Hematopoietic multipotent progenitor cell (in vitro differentiated cells): ENCODE measurements at places on chromosomes 5 and 9. TPM values are rescaled to one million over a fixed set of nuclear protein-coding genes. Genes with fewer than 3 reads are reported as not detected.

GRCh38 chr5:37703841-37704241 is 136.0 kb downstream of the GDNF start:
- no peak for DNase-seq

- DNase-seq = no peak
Measured at GRCh38 chr5:137231540-137231939, 267.6 kb downstream of the SPOCK1 start.

Gene ACOT12
- under 0.01 TPM for total RNA-seq

- peak; percentile 14 for DNase-seq
Measured at GRCh38 chr5:147234825-147235635, at the start of gene STK32A. TSS of gene STK32A (plus strand) at chr5:147235026. CDS start at chr5:147239635, 4,609 bp downstream.

- no peak for DNase-seq
Measured at GRCh38 chr5:35902046-35902672, 36.3 kb downstream of the CAPSL start.

DNA sequence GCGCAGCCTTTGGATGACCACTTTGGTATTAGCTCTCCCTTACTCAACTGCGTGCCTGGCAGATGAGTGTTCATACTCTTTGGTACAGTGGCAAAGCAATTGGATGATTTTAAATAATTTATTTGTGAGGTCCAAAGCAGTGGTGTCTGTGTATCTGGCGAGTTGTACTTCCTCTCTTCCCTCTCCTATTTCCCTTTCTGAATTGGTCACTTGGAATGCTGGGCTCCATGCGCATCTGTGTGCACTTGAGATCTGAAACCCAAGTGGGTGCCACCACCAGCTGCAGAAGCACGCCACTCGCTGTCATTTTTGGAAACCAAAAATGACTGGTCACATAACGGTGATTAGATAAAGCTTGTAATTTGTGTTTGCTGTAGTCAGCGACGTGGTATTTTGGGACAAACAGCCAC is 386.0 kb upstream of the KLF4 start:
- no peak for DNase-seq

Gene CCDC183
- total RNA-seq = 1.6 TPM

GRCh38 chr9:136050266-136050700 is 44.8 kb downstream of the NACC2 start:
- no peak for DNase-seq

Gene POLK
- 11.0 TPM for total RNA-seq

DNA sequence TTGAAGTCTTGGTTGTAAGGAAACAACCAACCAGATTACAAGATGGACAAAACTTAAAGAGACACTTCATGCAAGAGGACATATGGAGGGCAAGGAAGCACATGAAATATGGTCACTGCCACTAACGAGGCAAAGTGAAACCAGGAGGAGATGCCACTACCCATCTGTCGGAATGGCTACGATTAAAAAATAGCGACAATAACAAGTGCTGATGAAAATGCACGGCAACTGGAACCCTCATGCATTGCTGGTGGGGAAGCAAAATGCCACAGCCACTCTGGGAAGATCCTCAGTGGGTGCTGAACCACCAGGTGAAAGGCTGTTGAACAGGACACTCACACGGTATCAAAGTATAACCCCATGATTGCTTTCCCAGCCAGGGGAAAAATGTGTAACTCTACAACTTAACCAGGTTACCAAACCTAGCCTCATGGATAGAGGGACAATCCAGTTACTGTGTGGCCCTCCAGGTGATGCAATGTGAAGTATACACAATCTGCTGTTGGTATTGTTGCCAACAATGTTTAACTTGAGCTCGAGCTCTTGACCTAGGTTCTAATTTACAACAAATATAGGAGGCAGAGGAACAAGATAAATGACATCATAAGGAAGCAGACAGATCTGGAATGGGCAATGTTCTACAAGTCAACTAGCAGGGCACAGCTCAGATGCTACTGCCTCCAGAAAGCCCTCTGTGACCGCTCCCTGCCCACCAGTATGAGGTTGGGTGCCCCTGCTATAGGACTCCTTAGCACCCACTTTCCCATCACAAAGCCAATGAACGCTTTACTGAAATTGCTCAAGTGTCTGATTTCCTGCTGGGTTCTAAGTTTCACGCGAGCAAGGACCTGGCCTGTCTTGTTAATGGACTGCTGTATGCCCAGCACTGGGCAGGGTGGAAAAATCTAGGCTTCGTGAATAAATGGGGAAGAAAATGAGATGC is 25.8 kb downstream of the SH3PXD2B start:
- DNase-seq = no peak

DNA sequence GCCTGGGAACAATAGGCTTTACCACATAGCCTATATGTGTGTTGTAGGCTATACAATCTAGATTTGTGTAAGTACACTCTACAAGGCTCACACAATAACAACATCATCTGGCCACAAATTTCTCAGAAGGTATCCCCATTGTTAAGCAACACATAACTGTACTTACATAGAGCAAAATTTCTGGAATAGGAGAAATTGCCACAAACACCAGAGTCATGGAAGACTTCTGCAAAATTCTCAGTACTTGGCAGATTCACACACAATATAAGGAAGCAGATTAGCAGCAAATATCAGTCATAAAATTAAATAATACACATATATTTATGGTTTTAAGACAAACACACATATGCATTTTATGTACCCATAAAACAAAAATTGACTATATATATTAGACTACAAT is 16.4 kb downstream of the GNAQ start:
- no peak for DNase-seq

DNA sequence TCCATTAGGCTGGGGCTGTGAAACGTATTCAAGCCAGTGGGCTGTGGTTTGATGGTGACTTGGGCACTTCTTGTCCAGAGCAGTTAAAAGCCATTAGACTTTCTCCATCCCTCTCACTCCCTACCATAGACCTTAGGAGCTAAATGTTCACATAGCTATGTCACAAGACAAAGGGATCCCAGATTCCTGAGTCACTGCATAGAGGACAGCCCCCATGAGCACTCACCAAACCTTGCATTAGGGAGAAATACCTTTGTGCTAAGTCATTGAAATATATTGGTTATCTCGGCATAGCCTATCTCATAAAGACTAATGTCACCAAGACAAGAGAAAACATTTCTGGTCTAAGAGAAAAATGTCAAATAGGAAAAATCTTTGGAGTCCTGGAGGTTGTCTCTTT is 104.3 kb downstream of the TRPM6 start:
- DNase-seq = no peak

Gene SLC6A7
- under 0.01 TPM for total RNA-seq

- DNase-seq = no peak
Measured at GRCh38 chr5:148792744-148793143, 33.7 kb upstream of the ADRB2 start.

Gene IDNK
- 6.5 TPM for total RNA-seq

Gene GLIPR2
- total RNA-seq = 38.2 TPM

DNA sequence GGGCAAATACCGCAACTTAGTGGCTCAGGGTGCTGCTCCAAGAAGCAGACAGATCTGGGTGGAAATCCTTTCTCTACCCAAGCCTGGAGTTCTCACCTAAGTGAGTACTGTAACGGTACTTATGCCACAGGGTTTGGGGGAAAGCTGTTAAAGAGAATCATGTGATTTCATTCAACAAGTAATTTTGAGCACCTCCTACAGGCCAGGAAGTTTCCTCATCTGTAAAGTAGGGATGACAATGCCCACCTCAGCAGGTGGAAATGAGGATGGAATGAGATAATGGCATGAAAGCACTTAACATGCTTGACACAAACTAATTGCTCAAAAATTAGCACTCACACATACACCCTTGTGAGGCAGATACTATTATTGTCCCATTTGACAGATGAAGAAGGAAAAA is 114.1 kb downstream of the JAKMIP2 start:
- DNase-seq = no peak

GRCh38 chr5:83924171-83924570 is 203.5 kb upstream of the HAPLN1 start:
- no peak for DNase-seq

DNA sequence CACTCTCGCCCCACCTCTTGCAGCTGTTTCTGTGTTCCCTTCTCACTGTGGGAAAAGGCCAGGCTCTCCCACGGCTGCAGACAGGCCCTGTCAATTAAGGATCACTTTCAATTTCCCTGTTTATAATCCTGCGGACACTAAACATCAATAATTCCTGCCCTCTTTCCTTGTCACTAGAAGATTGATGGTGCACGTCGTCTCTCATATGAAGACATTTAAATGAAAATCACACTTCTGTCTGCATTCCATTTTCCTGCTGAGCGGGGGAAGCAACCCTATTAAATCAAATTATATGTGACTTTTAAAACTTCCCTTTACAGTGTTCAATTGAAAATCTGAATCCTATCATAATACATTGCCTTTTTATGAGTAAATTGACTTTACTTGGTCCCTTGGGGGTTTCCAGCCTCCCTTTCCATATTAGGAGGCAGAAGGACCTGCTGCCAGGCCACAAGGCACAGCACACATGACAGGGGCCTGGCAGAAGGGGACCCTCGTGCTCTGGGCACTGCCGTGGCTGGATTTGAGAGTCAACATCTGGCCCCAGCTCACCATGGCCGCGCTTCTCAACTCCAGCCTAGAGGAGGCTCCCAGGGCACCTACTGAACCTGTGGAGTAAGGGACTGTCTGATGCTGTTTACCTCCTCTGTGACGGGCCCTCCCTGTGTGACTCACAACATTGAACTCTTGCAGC is 311.0 kb upstream of the IRX4 start:
- DNase-seq = no peak

- no peak for DNase-seq
Measured at GRCh38 chr9:104658496-104659195, 35.7 kb upstream of the OR13D1 start.

DNA sequence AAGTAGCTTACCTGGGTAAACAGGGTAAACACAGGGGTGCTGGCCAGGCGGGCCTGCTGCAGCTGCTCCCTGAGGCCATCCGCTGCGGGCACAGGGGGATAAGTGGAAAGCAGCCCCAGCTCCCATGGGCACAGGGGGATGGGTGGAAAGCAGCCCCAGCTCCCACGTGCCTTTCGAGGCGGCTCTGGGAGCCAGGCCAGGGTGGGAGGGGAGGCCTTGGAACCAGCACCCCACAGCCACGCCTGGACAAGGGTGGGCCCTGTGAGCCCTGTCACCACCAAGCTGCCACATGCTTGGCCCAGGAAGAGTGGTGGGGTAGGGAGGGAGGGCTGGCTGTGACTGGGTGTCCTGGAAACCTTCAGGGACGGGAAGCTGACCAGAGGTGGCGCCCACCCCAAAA is 7.8 kb upstream of the CARD9 start:
- DNase-seq = no peak

DNA sequence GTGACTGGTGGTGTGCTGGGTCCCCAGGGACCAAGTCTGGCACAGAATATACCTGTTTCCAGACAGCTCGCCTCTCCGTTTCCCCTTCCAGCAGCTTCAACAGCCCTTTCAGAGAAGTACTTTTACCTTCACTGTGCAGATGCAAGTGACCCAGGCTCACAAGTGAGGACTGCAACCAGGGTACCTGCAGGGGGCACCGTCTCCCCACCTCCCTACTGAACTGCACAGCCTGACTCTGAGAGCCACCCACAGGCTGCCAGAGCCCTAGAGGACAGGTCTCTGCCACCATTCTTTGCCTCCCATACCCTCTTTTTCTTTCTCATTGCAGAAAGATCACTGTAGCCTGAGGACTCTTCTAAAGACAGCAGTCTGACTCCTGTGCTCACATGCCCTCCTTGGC is 15.4 kb downstream of the IL9 start:
- DNase-seq = peak; percentile 24

GRCh38 chr9:117018966-117019617 is 332.0 kb downstream of the TRIM32 start:
- no peak for DNase-seq

DNA sequence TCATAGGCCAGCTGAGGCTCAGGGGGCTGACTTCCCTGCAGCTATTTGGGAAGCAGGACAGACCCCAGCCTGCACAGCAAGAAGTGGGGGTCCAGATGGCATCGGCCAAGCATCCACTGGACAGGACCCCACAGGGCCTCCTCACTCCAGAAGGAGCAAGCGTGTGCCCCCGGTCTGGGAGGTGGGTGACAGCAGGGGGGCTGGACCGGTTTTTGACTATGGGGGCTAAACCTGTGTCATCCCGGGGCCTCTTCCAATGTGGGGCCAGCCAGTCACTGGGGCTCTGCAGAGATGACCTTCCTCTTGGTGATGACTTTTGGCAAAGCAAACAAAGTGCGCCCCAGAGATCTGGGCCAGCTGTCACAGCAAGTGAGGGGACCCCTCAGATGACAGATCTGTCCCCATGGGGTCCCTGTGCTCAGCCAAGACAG is 163.9 kb downstream of the OLFM1 start:
- DNase-seq = no peak

- DNase-seq = peak; percentile 68
Measured at GRCh38 chr9:70406434-70406862, 8.0 kb downstream of the KLF9 start.

- DNase-seq = no peak
Measured at GRCh38 chr9:115154617-115155016, 36.7 kb upstream of the TNC start.

GRCh38 chr9:87662808-87663528 is 63.0 kb upstream of the CTSL start:
- DNase-seq = peak; percentile 36

Gene NDUFAF2
- 2.7 TPM for total RNA-seq

Gene PCDHB15
- under 0.01 TPM for total RNA-seq

Gene GPX3
- 0.54 TPM for total RNA-seq

DNA sequence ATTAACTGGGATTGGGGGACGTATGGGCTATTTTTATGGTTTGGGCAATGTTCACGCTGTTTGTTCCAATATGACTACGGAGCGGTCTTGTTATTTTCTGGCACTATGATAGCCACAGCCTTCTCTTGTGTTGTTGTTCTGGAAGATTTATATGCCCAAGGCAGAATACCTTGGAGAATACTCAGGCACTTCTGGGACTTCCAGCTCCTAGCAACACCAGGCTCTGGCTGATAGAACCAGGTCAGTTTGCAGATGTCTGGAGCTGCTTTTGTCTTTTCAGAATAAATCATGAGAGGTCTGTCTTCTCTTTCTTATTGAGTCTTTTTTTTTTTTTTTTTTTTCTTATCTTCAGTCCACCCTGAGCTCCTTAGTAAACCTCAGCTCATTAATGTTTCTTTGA is 262.5 kb downstream of the MED10 start:
- no peak for DNase-seq

GRCh38 chr5:57772512-57772911 is 289.9 kb upstream of the ACTBL2 start:
- peak; percentile 17 for DNase-seq

GRCh38 chr5:95956021-95956899 is 5.4 kb downstream of the ELL2 start:
- no peak for DNase-seq

GRCh38 chr5:63211448-63212132 is 633.0 kb downstream of the LRRC70 start:
- DNase-seq = no peak

GRCh38 chr5:155765715-155766114 is 561.2 kb upstream of the SGCD start:
- DNase-seq = no peak

DNA sequence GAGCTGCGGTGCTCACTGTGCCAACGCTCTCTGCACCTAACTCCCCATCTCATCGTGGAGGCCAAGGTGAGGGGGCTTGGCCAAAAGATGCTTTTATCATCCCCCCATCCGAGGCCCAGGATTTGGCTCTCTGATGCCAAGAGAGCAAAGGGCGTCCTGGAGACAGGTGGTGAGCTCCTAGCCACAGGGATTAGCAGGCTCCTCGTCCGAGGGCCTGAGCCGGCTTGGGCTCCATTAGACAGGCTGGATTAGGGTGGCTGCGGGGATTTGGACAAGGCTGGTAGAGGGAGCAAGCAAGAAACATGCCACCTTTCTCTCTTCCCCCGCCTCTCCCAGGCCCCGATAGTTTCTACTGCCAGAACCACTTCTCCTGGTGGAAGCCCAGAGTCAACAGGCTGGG is 1.0 kb upstream of the GRM6 start:
- DNase-seq = no peak

- DNase-seq = no peak
Measured at GRCh38 chr5:177301503-177302165, 1.9 kb downstream of the RAB24 start.
